Activated CD8-positive, alpha-beta T cell treated with anti-CD3 and anti-CD28 coated beads for 36 hours (primary cell): ENCODE measurements at places on chromosomes 5 and 9.

DNA sequence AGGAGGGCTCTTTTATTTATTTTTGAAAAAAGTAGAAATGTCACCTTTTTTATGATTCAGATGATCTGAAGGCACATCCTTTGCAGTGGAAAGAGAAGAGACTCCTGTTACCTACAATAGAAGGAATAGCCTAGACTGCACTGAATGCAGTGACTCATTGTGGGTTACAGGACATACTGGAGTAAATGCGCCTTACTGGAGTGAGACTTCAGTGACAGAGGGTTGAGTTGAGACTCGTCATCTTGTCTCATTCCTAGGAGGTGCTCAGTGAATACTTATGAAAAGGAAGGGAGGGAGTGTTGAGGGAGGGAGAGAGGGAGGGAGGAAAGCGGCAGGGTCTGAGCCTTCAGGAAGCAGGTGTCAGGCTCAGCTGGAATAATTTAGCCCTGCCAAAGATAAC is 25.2 kb downstream of the ANKRA2 start:
- no peak for DNase-seq

DNA sequence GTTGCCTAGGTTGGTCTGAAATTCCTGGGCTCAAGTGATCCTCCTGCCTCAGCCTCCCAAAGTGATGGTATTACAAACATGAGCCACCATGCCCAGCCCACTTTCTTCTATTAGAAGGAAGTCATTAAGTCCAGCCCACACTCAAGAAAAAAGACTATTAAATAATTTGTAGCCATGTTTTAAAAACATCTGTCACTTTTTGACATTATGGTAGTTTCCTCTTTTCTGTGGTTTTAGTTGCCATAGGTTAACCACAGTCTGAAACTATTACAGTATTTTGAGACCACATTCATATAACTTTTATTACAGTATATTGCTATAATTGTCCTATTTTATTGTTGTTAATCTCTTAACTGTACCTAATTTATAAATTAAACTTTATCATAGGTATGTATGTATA is 31.9 kb upstream of the C5orf24 start:
- no peak for DNase-seq

DNA sequence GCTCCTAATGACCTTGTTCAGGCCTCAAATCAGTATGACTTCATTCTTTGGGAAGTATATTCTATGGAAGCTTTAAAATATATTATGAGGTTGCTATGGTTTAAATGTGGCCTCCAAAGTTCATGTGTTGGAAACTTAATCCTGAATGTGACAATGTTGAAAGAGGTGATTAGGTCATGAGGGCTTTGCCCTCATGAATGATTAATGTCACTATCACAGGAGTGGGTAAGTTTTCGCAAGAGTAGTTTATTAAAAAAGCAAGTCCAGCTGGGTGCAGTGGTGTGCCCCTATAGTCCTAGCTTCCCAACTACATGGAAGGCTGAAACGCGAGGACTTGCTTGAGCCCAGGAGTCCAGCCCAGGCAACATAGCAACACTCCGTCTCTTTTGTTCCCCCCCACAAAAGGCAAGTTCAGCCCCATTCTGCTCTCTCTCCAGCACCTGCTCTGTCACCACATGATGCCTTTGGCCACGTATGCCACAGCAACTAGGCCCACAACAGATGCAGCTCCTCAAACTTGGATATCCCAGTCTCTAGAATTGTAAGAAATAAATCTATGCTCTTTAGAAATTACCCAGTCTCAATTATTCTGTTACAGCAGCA is 105.3 kb downstream of the SIL1 start:
- DNase-seq: no peak

- no peak for DNase-seq
Observed at GRCh38 chr9:85430659-85431338, 311.0 kb downstream of the AGTPBP1 start.

DNA sequence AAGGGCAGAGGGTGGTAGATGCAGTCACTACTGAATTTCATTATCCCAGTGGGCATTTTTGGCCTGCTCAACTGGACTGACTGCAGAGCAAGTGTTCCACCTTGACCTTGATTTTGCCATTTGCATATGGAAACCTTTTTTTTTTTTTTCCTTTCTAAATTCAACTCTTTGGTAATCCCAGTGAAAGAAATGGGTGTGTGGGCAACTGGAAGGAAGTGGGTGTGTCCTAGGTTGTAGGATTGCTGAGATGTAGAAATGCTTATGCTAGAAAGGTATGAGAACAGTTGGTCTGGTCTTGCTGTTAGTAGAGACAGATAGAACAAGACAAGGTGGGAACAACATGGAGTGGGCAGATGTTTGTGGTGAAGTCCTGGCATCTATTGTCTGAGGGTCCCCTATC is 7.8 kb upstream of the IL12B start:
- no peak for DNase-seq

- DNase-seq: peak; percentile 60
Observed at GRCh38 chr5:177491429-177491945, 5.9 kb downstream of the PDLIM7 start.

DNA sequence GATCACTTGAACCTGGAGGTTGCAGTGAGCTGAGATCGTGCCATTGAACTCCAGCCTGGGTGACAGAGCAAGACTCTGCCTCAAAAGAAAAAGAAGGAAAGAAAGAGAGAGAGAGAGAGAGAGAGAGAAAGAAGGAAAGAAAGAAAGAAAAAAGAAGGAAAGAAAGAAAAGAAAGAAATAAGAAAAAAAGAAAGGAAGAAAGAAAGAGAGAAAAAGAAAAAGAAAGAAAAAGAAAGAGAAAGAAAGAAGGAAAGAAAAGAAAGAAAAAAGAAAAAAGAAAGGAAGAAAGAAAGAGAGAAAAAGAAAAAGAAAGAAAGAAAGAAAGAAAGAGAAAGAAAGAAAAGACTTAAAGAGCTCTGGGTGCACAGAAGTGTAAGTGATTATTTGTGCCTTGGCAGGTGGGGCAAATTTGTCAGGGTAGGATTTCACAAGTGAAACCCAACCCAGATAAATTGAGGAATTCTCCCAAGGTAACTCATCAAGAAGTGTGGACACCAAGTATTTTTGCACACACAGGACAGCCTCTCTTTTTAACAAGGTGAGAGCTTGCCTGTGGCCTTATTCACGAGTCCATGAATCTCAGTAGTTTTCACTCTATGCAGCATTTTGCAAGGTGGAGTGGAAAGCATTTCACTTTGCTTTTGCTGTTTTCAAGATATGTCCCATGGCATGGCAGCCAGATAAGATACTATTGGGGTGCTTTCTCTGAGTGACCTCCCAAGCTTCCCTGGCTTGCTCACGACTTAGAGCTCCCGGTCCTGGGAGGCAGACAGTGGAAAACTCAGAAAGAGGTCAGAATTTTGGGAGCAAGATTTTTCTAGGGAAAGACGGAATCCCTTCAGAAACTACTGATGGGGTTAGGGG is 57.8 kb downstream of the C9orf153 start:
- no peak for DNase-seq

- no peak for DNase-seq
Observed at GRCh38 chr5:142404046-142404477, 79.2 kb upstream of the SPRY4 start.

- no peak for DNase-seq
Observed at GRCh38 chr9:79591458-79591857, 19.7 kb downstream of the TLE4 start.

DNA sequence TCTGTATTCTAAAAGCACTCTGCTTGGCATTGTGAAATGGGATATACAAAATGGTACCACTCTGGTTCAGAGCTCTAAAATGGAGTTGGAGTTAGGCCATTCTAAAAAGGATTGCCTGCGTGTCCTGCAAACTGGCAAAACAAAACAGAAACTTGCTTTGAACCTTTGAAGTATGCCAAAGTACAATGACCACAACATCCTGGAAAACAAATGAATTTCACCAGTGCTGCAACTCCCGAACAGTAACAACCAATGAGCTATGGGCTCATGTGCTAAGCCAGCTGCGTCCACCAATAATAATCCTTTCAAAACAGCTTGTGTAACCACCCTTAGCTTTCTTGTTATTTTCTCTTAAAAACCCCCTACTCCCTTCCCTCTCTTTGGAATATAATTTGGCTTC is 88.4 kb upstream of the CXCL14 start:
- DNase-seq: no peak

GRCh38 chr5:80590766-80591165 is 20.7 kb upstream of the ANKRD34B start:
- no peak for DNase-seq

DNA sequence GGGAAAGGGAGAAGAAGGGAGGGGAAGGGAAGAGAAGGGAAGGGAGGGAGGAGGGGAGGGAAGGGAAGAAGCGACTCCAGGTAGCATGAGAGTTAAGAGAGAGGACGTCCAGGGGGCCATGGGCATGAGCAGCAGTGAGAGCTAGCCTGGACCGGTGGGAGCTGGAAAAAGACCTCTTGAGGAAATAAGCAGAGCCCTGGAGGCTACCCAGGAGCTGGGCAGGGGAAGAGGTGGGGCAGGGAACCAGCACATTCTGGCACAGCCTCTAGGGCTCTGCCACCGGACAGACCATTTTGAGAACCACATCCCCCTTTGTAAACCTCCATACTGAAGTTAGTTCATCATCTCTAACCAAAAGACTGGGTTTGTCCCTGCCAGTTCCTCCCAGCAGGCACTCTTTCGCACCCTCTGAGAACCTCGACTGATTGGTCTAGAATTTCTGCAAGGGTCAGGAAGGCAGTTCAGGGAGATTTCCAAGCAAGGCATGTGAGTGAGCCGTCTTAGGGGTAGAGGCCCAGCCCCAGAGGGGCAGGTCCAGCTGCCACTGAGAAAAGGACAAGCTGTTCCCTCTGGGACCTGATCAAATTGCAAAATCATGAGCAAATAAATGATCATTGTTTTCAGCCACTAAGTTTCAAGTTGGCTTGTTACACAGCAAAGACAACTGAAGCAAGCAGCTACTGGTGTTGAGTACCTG is 11.6 kb downstream of the NAIF1 start:
- DNase-seq: no peak

DNA sequence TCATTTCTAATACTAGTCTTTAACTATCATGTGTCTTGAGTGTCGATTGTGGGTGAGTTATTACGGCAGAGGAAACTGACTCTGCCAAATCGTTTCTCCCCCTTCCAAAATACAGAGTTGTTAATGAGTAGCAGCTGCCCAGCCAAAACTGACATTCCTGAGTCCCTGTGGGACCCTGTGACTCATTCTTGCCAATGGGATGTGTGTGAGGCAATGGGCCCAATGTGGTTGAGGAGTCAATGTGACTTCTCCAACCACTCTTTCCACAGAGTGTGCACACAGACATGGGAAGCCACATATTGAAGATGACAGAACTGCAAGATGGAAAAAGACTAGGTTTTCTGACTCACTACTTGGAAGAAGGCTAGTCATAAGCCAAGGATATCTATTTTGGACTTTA is 434.7 kb downstream of the DTWD2 start:
- DNase-seq: no peak

DNA sequence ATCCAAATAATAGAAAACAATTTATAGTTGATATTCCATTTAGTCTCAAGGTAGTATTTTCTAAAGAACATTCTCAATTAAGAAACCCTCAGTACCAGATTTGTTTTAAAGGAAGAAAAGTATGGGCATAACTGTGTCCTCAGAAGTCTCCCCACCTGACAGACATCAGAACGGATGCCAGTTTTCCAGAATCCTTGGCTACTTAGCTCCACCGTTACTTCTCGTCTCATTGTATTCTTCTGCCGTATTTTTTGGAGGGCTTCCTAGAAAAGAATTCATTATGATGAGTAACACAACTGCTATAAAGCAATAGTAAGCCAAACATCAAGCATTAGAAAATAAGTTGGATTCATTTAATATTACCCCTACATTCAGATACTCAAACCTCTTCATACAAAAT is 67.8 kb downstream of the DROSHA start:
- no peak for DNase-seq

DNA sequence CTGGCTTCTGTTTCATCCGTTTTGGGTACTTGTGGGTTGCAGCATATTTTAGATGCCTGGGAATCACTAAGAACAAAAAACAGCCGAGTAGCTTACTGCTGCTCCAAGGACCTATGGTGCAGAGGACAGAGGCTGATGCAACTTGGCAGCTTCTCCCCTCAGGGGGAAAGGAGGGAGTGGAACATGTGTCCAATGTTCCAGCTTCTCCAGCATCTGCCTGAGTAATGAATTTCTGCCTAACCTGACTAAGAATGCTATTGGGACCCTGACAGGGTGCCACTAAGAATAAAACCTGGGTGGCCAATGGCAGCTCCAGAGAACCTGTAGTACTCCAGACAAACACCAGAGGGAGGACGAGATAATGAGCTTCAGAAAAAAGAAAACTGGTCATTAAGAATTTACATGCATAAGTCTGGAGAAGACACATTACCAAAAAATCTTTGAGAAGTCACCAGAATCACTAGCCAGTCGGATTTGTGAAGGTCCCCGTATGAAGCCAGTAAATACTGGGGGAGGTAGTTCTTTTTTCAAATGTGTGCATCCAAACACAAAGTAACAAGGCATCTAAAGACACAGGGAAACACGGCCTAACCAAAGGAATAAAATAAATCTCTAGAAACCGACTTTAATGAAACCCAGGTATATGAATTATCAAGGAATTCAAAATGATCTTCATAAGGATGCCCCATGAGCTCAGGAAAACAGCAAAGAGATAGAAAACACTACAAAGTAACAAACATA is 293.5 kb downstream of the HINT1 start:
- peak; percentile 44 for DNase-seq

DNA sequence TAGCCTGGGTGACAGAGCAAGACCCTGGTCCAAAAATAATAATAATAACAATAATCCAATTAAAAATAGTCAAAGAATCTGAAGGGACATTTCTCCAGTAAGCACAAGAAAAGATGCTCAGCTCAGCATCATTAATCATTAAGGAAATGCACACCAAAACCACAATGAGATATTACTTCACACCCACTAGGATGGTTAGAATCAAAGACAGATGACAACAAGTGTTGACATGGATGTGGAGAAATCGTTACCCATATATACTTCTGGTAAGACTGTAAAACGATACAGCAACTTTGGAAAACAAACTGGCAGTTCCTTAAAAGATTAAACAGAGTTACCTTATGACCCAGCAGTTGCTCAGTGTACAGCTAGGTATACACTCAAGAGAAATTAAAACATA is 5.3 kb upstream of the FANCG start:
- no peak for DNase-seq

DNA sequence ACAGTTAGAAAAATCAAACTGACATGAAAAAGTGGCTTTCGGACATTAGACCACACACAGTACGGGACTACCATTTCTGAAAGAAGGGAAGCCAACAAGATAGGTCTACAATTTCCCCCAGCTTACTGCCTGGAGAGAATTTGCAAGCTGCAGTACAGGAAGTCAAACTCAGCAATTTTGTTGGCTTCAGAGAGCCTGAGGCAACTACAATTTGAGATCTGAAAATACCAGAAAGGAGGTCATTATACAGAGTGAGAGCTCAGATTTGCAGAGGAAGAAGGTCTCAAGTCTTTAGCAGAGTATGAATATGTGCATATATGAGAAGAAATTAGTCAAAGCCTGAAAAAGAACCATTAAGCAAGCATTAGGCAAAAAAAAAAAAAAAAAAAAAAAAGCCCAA is 83.0 kb downstream of the OXCT1 start:
- DNase-seq: no peak

GRCh38 chr9:34623374-34624235 is 3.3 kb upstream of the DCTN3 start:
- peak; percentile 35 for DNase-seq

DNA sequence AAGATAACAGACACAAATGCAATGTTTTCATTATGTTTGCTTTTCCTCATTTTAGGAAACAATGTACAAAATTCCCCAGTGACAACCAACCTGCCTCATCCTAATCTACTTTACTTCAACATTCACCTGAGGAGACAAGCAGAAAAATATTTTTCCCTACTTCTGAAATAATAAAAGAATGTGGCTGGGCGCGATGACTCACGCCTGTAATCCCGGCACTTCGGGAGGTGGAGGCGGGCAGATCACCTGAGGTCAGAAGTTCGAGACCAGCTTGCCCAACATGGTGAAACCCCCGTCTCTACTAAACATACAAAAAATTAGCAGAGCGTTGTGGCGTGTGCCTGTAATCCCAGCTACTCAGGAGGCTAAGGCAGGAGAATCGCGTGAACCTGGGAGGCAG is 36.9 kb downstream of the MYO10 start:
- DNase-seq: no peak
